ENCODE measurements at places on chromosomes 5 and 9.

GRCh38 chr5:52743970-52744369, 43.7 kb upstream of the ITGA1 start:
- DNase-seq = no peak

GRCh38 chr9:83000765-83001164, 62.2 kb downstream of the RASEF start:
- DNase-seq = no peak

DNA sequence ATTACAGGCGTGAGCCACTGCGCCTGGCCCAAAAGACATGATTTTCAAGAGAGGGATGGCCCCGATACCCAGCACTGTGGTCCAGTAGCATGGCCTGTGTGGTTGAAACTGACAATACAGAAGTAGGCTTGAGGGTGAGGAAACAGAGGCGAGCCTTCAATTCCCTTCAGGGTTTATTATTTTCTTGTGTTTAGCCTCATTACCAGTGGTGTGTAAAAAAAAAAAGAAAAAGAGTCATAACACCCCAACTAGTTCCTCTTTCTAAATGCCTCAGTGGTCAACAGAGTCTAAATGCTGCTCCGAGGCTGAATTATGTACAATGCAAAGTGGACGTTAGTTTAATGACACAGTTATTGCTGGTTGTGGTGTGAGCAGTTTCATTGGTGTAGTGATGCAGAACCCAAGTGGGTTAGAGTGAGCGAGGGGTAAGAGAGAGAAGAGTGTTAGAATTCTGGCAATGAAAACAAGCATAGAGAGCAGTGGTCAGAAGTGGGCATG, 58.8 kb downstream of the SNX30 start:
- DNase-seq = no peak

DNA sequence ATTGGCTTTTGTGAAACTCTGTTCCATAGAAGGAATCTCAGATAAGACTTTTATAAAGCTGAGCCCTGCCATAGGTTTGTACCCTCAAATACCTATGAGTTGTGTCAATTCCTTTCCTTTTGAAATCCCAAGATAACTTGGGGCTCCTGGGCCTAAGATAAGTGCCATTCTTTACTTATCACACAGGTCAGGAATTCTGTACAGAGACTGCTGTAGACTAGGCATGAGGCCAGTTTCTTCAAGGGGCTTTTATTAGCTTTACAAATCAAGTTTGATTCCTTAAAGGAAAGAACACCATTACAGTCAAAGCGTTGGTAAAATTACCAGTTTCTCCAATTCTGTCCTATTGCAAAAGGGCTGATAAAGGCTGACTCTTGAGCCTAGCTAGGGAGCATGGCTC, 39.2 kb downstream of the SHC3 start:
- no peak for DNase-seq

GRCh38 chr5:137734331-137734730, 1.6 kb downstream of the KLHL3 start:
- DNase-seq = no peak

GRCh38 chr5:116452774-116453368, 121.8 kb downstream of the SEMA6A start:
- DNase-seq = no peak

DNA sequence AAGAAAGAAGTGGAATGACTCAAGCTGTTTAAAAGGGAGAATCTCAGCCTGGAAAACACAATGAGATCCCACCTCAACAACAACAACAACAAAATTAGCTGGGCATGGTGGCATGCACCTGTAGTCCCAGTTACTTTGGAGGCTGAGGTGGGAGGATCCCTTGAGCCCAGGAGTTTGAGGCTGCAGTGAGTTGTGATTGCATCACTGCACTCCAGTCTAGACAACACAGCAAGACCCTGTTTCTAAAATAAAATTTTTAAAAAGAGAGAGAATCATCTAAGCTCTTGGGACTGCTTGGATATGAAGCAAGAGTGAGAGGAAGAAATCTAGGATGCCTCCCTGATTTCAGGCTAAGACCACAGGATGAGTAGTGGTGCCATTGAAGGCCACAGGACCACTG, 47.4 kb upstream of the KIF2A start:
- no peak for DNase-seq

DNA sequence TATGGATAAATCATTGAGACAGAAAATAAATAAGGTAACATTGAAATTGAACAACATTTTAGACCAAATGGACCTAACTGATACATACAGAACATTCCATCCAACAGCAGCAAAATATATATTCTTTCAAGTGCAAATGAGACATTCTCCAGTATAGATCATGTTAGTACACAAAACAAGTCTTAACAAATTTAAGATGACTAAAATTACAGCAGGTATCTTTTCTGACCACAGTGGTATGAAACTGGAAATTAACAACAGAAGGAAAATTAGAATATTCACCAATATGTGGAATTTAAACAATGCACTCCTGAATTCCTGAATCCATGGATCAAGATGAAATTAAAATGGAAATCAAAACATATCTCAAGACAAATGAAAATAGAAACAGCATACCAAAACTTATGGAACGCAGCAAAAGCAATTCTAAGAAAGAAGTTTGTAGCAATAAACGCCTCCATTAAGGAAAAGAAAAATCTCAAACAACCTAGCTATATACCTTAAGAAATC, 115.6 kb downstream of the ADAMTS12 start:
- DNase-seq = no peak

- no peak for DNase-seq
Measured at GRCh38 chr5:135042595-135042994, 8.6 kb upstream of the PITX1 start.

- no peak for DNase-seq
Measured at GRCh38 chr9:71268871-71269635, 147.6 kb upstream of the TRPM3 start.
